Stimulated activated CD4-positive, alpha-beta T cell treated with anti-CD3 and anti-CD28 coated beads, TNF-alpha, amount 100 ng/mL, for 24 hours (primary cell): ENCODE measurements at places on chromosomes 3 and 15.
A peak's percentile ranks its signal among the peaks of the same experiment; 100 is the strongest.

- no peak for DNase-seq
These were observed 80.8 kb downstream of the MOBP start for GRCh38 chr3:39548282-39548681.

GRCh38 chr15:29037997-29038705, 152.4 kb downstream of the APBA2 start:
- no peak for DNase-seq

- DNase-seq: no peak
These were observed 920 bp downstream of the SLC15A2 start for GRCh38 chr3:121895121-121895520.

- no peak for DNase-seq
These were observed 84.1 kb downstream of the CCNL1 start for GRCh38 chr3:157075693-157076420.

GRCh38 chr15:51600114-51600513, 22.5 kb downstream of the DMXL2 start:
- no peak for DNase-seq

DNA sequence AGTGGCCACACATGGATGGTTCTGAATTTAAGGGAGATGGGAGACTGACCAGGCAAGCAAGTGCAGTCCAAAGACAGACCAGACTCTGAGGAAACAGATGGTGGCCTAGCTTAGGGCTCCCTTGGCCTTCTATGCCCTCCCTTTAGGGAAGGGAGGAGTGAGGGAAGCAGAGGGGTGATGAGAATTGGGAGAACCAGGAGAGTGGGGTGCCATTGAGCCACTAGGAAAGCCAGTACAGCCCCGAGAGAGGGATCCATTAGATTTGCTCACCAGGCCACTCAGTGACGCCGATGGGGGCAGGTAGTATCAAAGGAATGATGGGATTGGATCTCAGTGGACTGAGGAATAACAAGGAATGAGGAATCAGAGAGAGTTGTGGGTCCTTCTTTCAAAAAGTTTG, 30.4 kb upstream of the HERC1 start:
- DNase-seq: no peak

DNA sequence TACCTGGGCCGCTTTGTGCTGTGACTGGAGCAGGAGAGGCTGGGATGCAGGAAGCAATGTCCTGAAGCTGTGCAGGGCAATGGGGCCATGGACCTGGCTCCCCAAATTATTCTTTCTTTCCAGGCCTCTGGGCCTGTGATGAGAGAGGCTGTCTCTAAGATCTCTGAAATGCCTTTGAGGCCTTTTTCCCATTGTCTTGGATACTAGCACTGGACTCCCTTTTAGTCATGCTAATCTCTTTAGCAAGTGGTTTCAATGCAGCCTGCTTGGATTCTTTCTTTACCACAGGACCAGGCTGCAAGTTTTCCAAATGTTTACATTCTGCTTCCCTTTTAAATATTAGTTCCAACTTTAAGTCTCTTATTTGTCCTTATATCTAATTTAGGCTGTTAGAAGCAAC, 64.8 kb upstream of the SGO1 start:
- DNase-seq: no peak

DNA sequence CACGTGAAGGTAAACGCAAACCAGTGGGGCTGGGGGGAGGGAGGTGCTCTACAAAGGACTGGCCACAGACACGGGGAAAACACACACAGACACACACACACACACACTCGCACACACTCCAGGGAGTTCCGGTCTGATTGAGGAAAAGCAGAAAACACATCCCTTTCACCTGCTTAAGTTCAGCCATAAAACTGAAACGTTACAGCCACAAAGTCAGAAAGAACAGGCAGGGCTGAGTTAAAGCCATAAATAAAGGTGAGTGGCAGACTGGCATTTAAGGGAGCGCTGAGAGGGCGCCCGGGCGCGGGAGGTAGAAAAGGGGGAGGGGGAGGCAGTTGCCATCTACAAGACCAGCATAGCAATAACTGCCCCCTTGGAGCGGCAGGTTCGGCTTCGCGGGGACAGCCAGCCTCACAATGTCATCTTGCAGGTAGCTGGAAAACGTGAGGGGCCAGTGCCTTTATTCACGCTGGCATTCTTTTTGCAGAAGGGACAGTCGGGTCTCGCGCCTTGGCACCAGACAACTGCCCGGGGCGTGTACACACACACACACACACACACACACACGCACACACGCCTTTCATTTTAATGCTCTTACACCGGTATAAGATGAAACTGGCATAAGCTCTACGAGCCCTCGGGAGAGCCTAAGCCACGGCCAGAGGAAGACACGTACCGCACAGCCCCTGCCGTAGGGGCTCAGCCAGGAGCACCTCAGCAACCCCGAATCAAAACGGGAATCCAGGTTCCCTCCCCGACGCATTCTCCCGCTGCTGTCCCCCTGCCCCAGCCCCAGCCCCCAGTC, 866 bp downstream of the TNIK start:
- peak; percentile 33 for DNase-seq

- no peak for DNase-seq
These were observed 13.7 kb downstream of the C3orf62 start for GRCh38 chr3:49263159-49263889.

DNA sequence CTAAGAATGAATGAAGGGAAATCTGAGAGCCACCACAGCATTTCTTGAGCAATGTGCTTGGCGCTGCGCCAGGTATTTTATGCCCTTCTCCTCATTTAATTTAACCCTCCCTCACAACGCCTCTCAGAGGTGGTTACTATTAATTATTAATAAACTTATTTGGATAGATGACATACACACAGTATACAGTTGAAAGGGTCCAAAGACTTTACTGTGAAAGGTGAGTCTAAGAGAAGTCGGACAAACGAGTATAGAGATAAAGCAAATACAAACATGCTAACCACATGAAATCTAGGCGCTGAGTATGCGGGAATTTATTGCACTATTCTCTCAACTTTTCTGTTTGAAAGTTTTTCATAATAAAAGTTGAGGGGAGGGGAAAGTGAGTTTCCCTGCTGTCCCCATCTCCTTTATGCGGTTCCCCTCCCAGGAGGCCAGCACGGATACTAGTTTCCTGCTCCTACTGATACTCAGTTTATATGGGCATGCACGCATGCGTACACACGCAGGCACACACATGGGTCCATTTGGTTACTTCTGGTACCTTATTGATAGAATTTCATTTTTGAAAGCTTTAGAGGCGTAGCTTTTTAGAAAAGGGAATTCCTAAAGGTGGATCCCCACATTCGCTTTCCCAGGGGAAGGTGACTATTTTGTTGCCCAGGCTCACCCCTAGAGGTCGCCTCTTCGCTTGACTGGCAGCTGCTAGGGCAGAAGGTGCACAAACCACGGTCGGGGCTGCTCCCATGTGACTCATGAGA, 28.5 kb upstream of the KCTD6 start:
- DNase-seq: peak; percentile 66

DNA sequence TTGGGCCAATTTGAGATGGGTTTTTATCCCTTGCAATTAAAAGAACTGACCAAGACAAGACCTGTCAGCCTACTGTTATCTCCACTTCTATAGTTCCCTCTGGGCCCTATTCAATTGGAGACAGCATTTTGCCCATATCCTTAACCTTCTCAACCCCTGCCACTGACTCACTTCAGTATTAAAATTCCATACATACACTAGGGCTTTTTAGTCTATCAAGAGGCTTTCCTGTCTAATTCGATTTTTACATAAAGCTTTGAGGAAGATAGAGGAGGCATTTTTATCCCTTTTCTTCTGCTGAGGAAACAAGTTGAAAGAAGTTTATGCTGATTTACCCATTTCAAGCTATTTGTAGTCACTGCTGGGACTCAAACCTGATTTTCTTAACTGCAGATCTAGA, 51.1 kb downstream of the GTF2E1 start:
- DNase-seq: no peak

DNA sequence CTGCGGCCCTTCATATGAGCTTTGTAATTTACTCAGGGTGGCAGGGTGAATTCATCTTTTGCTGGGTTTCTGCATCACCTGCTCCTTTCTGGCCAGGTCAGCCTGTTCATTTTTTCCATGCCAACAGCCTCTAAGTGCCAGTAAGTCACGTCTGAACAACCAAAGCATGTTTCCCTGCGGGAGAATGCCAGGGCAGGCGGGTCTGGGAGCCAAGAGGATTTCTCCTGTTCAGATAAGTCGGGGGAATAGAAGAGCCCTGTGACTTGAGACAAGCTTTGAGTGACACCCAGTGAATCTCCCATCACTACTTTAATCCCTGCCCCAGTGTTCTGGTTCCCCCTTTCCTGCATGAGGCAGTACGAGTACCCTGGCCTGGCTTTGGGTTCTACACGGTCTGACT, 153.1 kb downstream of the PGPEP1L start:
- DNase-seq: no peak

GRCh38 chr3:185949515-185949914, 11.7 kb upstream of the TRA2B start:
- DNase-seq: no peak

DNA sequence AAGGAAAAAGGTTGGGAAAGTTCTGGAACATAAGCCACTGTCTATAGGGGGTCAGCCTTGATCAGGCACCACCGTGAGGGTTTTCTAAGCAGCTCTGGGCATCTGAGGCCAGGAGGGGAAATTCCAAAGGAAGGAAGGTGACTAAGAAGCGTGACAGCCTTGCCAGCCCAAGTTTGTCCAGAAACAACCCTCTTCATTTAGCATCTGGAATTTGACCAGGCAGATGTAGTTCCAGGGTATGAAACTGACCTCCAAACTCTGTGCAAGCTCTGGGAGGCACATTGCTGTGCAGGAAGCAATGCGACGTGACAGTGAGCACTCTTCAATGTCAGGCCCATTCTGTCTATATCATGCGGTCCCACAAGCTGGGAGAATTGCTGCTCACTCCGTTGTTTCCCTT, 85.4 kb upstream of the TPM1 start:
- DNase-seq: no peak

- DNase-seq: no peak
These were observed 169.1 kb upstream of the CCDC54 start for GRCh38 chr3:107208100-107208499.

DNA sequence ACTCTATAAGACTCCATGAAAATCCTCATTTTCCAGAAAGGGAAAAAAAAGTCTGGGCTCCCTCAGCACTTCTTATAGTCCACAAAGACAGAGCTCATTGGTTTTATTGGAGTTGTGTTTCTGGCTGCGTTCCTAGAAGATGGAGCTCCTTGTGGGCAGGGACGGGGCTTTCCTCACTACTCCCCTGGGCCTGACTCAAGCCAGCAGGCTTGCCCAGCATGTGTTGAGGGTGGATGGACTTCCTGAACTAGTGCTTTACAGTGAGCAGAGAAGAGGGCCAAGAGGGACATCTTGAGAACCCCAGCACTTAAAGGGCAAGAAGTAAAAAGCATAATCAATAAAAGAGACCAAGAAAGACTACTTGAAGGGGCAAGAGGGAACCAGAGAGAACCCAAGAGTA, 43.2 kb upstream of the EPHB1 start:
- DNase-seq: no peak

GRCh38 chr3:100932491-100932890, 60.7 kb downstream of the ABI3BP start:
- DNase-seq: no peak

GRCh38 chr3:63762934-63763550, 56.1 kb upstream of the C3orf49 start:
- no peak for DNase-seq

- no peak for DNase-seq
These were observed 544.9 kb downstream of the NAALADL2 start for GRCh38 chr3:175404027-175404426.

DNA sequence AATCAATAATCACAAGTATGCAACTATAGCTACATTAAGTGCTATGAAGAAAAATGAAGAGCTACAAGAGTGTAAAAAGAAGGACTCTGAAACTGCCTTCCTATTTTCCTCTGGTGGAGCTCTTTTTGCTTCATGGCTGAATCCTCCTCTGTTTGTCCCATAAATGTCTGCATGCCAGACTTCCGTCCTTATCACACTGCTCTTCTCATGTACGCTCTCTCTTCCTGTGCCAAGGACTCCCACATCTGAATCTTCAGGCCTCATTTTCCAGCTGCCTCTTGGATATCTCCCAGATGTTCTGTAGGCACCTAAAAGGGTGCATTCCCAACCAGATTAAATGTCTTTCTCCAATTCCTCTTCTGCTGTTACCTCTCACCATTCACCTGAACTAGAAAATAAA, 123.7 kb downstream of the MECOM start:
- DNase-seq: no peak
